ENCODE measurements at places on chromosomes 12 and 14.

- peak overlapping the region; percentile 93 for H3K27ac ChIP-seq
- no peak for DNase-seq
- peaks cover 12% of the 10 kb centered on the region for H3K4me1 ChIP-seq
- H3K27me3 ChIP-seq: no peaks in the 10 kb centered on the region
- H3K4me3 ChIP-seq: peak overlapping the region; percentile 82
- H3K36me3 ChIP-seq: peaks cover 17% of the 10 kb centered on the region
These were observed 3.1 kb downstream of the SINHCAF start for GRCh38 chr12:31322801-31323207.

GRCh38 chr12:119989361-119989730, 310 bp downstream of the BICDL1 start:
- no peak for DNase-seq
- H3K4me1 ChIP-seq: peaks cover 18% of the 10 kb centered on the region
- no peaks in the 10 kb centered on the region for H3K27me3 ChIP-seq
- peak overlapping the region; percentile 90 for H3K27ac ChIP-seq
- no peaks in the 10 kb centered on the region for H3K36me3 ChIP-seq

GRCh38 chr12:99213047-99213446, 434.5 kb upstream of the GARIN6 start:
- DNase-seq: no peak
- H3K27me3 ChIP-seq: no peaks in the 10 kb centered on the region
- no peak overlapping the region for H3K4me3 ChIP-seq
- H3K4me1 ChIP-seq: no peaks in the 10 kb centered on the region

DNA sequence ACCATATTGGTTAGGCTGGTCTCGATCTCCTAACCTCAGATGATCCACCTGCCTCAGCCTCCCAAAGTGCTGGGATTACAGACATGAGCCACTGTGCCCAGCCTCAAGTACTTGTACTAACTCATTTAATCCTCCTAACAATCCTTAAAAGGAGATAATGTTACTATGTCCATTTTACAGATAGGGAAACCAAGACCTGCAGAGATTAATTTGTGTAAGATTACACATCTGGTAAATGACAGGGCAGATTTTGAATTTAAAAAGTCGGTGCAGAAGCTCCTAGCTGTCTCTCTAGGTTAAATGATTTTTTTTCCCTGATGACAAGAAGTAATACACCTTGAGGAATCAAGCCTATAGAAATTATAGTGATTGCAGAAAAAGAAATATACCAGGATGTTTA, 13.7 kb upstream of the HECTD1 start:
- no peaks in the 10 kb centered on the region for H3K27me3 ChIP-seq
- no peak for DNase-seq
- H3K4me1 ChIP-seq: no peaks in the 10 kb centered on the region
- no peaks in the 10 kb centered on the region for H3K36me3 ChIP-seq

DNA sequence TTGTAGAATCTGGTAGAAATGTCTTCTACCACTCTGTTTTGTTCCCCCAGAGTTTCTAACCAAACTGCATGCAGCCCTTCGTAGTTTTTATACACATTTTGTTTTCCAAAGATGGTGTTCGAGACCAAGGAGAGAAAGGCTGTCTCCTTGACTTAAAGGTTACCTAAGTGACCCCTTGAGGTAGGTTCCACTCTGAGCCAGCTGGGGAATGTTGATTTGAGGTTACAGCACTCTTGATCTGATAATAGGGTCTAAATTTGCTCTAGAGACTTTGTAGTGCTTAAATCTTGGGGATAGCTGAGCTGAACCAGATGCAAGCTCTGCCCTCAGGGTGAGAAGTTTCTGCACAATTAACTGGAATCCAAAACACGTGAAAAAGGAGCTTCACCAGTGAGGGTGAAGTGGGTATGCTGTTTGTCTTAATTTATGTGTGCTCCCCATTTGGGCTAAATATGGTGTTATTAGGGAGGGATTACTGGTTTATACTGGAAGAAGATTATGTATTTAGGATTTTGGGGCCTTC, 3.1 kb downstream of the TMBIM6 start:
- no peak overlapping the region for H3K4me3 ChIP-seq
- H3K36me3 ChIP-seq: no peaks in the 10 kb centered on the region
- no peak for DNase-seq
- no peaks in the 10 kb centered on the region for H3K27me3 ChIP-seq
- peak overlapping the region; percentile 14 for H3K27ac ChIP-seq
- H3K4me1 ChIP-seq: peaks cover 53% of the 10 kb centered on the region

DNA sequence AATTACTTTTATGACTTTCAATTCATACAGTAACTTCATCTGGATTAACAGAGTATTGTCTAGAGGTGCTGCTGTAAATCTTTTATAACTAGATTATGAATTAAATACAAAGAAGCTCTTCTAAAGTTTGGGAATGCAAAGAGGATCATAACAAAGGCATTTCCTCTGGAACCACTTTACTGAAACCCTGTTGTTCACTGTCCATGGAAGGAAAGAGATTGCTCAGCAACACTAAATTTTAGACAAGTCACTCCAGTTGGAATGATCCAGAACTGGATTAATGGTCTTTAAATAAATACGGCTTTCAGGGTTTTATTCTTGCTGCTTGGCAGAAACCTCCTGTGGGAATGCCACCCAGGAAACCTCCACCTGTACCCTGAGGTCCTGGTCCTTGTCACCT, 250.6 kb downstream of the KSR2 start:
- H3K4me3 ChIP-seq: no peak overlapping the region
- DNase-seq: no peak
- no peaks in the 10 kb centered on the region for H3K4me1 ChIP-seq
- no peaks in the 10 kb centered on the region for H3K27me3 ChIP-seq

GRCh38 chr12:58787021-58787760, 133.1 kb downstream of the LRIG3 start:
- no peaks in the 10 kb centered on the region for H3K36me3 ChIP-seq
- no peak overlapping the region for H3K4me3 ChIP-seq
- H3K27me3 ChIP-seq: no peaks in the 10 kb centered on the region

DNA sequence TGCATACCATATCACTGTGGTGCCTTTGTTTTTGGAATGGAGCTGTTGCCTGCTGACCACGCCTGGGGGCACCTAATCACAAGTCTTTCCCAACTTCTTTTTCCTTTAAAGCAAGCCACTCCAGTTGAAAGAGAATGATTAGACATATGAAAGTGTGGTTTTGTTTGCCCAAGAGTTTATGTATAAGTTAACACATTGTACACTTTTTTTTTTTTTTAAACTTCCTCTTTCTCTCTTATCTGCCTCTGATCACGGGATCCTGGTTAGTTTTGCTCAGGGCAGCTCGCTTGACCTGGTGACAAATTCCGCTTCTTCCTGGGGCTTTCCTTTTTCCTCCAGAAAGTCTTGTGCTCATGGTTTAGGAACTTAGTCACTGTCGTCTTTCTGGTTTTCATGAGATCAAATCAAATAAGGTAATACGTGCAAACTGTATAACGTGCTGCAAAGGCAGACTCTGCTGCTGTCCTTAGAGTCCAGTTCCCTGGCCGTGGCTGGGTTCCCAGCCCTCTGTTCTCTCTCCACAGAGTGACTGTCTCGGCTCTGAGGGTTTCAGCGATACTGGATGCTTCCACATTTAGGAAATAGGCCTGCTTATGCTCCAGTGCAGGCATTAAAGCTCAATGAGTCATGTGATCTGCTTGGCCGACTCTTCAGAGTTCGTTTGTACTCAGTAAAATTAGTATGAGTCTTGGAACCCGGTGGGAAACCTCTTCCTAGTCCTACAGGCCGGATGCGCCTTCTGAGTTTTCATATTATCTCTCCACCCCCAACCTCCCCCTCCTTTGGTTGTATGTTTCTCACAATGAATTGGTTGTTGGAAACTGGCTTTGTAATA, 15.2 kb downstream of the RASSF3 start:
- no peaks in the 10 kb centered on the region for H3K36me3 ChIP-seq
- H3K27ac ChIP-seq: peak overlapping the region; percentile 66
- no peaks in the 10 kb centered on the region for H3K27me3 ChIP-seq
- H3K4me3 ChIP-seq: peak overlapping the region; percentile 14
- peak; percentile 40 for DNase-seq
- peaks cover 45% of the 10 kb centered on the region for H3K4me1 ChIP-seq

- no peaks in the 10 kb centered on the region for H3K27me3 ChIP-seq
- no peak overlapping the region for H3K27ac ChIP-seq
- no peaks in the 10 kb centered on the region for H3K4me1 ChIP-seq
- no peaks in the 10 kb centered on the region for H3K36me3 ChIP-seq
- H3K4me3 ChIP-seq: no peak overlapping the region
- DNase-seq: no peak
These were observed 234.0 kb downstream of the SYT1 start for GRCh38 chr12:79098530-79098929.

DNA sequence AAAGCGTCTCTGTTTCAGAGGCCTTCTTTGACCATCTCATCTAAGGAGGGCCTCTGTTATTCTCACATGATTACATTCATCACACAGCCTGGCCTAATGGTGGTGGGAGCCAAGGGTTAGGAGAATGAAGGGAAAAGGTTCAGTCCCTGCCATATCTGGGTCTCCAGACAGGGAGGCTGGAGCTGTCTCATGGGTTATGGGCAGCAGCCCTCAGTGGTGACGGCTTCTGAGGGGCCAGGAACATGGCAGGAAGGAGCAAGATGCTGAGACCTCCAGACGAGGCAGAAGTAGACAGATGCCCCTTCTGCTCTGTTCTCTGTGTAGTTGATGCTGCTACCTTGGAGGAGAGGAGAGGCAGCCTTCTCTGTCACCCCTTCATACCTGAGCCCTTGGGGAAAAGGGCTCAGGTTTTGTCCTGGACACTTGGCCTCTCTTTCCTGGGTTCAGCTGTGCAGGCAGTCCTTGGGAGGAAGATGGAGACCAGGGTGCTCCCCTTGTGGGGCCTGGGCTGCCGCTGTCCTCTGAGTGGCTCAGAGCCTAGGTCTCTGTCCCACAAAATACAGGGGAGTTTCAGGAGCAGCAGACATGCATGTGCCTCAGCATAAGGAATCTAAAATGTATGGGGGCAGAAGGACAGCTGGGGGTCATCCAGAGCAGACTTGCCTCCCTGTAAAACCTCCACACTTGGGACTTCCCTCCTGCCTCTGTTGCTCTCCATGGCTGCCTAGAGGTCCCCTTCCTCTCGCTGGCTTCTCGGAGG, 3.6 kb downstream of the IFI27L2 start:
- peaks cover 21% of the 10 kb centered on the region for H3K4me1 ChIP-seq
- H3K36me3 ChIP-seq: no peaks in the 10 kb centered on the region
- no peak for DNase-seq

DNA sequence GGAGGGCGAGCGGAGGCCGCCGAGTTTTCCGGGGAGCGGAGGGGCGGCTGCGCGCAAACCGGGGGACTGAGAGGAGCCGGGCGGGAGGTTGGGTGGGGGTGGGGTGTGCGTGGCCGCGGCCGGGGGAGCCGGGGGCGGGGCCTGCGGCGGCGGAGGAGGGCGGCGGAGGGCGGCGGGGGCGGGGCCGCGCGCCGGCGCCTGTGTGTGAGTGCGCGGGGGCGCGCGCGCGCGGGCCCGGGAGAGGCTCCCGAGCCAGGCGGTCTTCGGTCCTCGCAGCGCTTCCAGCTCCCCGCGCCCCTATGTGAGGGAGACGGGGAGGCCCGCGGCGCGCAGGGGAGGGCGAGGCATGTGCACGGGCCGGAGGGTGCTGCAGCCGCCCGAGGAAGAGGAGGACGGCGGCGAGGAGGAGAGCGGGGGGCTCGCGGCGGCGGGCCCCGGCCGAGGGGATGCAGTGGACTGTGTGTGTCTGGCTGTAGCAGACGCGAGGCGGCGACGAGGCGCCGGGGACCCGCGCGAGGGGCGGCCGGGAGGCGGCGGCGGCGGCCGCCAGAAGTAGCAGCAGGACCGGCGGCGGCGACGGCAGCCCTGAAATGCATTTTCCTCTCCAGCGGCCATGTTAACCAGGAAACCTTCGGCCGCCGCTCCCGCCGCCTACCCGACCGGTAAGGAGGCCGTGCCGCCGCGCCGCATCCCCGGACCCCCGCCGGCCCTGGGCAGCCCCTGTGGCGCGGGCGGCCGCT, at the start of gene DYRK2:
Gene DYRK2, plus strand, starts transcription at position 225 of the 740 bp plus-strand sequence. Its CDS starts 389 bp downstream, at position 614.
- H3K27me3 ChIP-seq: no peaks in the 10 kb centered on the region
- H3K4me3 ChIP-seq: peak within 1 kb of the TSS; percentile 93
- peak; percentile 83 for DNase-seq
- H3K27ac ChIP-seq: peak within 1 kb of the TSS; percentile 90
- peaks cover 11% of the 10 kb centered on the region for H3K36me3 ChIP-seq

- H3K27me3 ChIP-seq: no peaks in the 10 kb centered on the region
- H3K36me3 ChIP-seq: no peaks in the 10 kb centered on the region
- no peak overlapping the region for H3K27ac ChIP-seq
These were observed 68.7 kb downstream of the SLC35F4 start for GRCh38 chr14:57797160-57797559.

DNA sequence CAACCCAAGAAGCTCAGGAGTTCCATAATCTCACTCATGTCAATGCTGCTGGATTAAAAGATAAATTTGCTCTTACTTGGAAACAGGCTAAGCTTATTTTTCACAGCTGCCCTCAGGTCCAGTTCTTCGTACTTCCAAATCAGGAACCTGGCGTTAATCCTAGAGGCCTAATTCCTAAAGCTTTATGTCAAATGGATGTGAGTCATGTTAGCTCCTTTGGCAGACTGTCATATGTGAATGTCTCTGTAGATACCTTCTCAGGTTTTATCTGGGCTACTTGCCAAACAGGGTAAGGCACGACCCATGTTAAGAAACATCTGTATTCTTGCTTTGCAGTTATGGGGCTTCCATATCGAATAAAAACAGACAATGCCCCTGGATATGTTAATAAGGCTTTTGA, 504.6 kb downstream of the ALG10 start:
- H3K27ac ChIP-seq: no peak overlapping the region
- no peaks in the 10 kb centered on the region for H3K4me1 ChIP-seq
- no peaks in the 10 kb centered on the region for H3K27me3 ChIP-seq

DNA sequence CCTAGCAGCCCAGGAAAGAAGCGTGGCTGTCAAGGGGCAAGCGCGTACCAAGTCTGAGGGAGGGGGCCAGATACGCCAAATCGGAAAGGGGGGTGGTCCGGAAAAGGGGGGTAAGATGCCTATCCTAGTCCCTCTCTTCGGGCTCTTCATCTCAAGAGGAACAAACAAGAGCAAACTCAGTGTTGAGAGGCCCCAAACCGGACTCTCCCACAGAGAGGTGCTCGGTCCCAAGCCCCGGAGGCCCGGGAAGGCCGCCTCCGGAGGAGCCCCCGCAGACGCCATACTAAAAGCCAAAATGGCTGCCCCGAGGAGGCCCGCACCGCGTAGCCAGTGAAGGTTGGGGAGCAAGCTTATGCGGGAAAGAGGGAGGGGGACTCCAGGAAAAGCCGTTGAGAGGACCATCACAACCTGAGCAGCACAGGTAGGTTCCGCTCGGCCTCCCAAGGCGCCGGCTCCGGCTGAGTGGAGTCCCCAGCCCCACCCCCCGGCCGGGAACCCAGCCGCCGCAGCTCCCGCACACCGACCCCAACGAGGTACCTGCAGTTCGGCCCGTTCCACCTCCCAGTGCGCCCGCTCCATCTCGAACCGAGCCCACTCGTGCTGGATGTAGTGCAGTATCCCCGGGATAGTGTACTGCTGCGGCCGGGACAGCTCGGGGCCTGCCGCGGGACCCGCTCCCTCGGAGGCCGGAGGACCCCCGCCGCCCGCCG, at the start of gene AP4S1:
Gene AP4S1, plus strand, starts transcription at position 283 of the 710 bp plus-strand sequence. CDS start 40,548 bp downstream, outside the sequence.
- no peaks in the 10 kb centered on the region for H3K36me3 ChIP-seq
- no peaks in the 10 kb centered on the region for H3K4me1 ChIP-seq
- peak; percentile 45 for DNase-seq
- no peaks in the 10 kb centered on the region for H3K27me3 ChIP-seq
- peak within 1 kb of the TSS; percentile 91 for H3K27ac ChIP-seq

Measured in naive thymus-derived CD4-positive, alpha-beta T cell (primary cell).